ENCODE measurements at places on chromosomes 1 and 21.
A peak's percentile ranks its signal among the peaks of the same experiment; 100 is the strongest.

- no peak for DNase-seq
Measured at GRCh38 chr1:207333620-207334019, 12.1 kb downstream of the CD55 start.

DNA sequence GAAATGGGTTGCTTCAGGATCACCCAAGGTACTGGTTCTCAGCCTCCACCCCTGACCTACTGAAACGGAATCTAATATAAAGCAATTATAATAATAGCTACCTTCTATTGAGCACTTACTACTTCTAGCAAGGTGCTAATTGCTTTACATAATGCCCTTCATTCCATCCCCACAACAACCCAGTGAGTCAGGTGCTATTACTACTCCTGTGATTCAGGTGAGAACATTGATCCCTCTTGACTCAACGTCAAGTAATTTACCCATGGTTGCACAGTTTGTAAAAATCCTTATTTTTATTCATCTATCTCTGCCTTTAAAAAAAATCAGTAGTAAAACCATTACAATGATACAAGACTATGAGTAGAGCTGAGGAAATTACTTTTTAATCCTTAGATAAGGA, 85.2 kb downstream of the UCHL5 start:
- DNase-seq: no peak

- DNase-seq: no peak
Measured at GRCh38 chr1:191897134-191897533, 261.1 kb upstream of the RGS18 start.

- peak; percentile 79 for DNase-seq
Measured at GRCh38 chr1:94079080-94079940, 41.6 kb downstream of the ABCA4 start.

DNA sequence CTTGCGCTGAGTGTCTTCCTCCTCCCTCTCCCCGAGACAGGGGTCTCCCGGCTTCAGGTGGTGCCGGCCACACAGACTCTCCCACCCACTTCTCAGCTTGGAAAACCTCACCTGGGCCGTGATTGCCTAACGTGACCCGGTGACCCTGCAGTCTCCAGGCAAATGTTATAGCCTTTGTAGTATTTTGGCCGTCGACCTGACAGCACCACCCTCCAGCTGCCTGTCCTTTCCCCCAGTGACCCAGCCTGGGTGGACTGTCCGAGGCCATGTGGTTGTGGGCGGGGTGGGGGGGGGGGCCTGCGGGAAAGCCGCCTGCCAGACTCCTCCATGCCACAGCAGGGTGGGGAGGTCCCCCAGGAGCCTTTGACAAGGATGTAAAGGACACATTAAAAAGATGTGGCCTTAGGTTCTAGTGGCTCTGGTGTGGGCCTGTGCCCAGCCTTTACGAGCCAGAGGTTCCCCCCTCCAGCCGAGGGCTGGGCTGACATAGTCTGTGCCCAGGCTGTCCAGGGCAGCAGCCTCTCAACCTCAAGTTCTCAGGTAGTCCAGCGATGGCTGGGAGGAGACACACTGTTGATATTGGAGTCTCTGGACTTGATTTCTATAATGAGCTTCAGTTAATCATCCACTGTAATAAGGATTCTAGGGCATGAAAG, 8.1 kb downstream of the TOR3A start:
- DNase-seq: no peak

DNA sequence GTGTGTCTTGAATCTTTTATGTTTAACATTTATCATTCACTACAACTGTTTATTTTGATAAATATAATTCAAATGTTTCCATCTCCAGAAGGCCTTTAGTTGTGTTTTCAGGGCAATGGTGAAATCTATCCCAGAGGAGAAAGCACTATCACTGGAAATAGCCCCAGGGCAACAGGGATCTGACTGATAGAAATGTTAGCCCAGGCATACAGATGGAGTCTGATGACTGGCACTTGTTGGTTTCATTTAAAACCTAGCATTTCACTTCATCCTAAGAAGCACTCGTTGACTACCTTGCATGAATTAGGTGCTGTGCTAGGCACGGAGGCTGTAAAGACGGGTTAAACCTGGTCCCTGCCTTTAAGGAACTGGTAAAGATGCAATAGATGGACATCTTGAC, 103.1 kb downstream of the C1orf21 start:
- no peak for DNase-seq

GRCh38 chr1:198865319-198865718, 226.5 kb downstream of the PTPRC start:
- no peak for DNase-seq

GRCh38 chr21:34884346-34884929, 164.7 kb downstream of the RUNX1 start:
- no peak for DNase-seq

- no peak for DNase-seq
Measured at GRCh38 chr1:15308621-15309027, 61.6 kb downstream of the FHAD1 start.

DNA sequence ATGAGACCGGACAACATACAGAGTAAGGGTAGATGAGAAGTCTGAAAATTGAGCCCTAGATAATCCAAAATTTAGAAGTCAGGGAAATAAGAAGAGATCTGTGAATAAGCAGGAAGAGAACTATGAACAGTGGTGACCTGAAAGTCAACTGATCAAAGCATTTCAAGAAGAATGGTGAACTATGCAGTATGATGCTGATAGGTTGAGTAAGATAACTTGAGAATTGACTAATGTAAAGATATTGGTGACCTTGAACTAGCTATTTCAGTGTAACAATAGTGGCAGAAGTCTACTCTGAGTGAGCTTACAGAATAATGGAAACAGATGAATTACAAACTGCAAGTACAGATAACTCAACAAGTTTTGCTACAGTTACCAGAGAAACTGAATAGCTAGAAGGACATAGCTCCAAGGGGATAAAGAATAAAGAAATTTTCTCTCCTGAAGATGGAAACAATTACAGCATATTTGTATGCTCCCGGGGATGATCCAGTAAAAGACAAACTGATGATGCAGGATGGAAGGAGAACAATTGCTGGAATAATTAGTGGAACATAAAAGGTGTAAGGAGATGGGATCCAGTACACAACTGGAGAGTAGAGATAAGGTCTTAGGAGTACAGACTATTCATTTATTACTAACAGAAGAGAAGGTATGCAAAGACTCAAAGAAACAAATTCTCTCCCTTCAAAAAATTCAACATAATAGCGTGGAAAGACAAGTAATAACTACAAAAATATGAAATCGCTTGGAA, 10.9 kb downstream of the NRDC start:
- DNase-seq: peak; percentile 65

GRCh38 chr1:12124693-12125421, 41.9 kb upstream of the TNFRSF1B start:
- peak; percentile 46 for DNase-seq

GRCh38 chr21:41071258-41072171, 96.4 kb upstream of the BACE2 start:
- no peak for DNase-seq

GRCh38 chr1:62452951-62453350, 16.1 kb downstream of the USP1 start:
- DNase-seq: no peak

DNA sequence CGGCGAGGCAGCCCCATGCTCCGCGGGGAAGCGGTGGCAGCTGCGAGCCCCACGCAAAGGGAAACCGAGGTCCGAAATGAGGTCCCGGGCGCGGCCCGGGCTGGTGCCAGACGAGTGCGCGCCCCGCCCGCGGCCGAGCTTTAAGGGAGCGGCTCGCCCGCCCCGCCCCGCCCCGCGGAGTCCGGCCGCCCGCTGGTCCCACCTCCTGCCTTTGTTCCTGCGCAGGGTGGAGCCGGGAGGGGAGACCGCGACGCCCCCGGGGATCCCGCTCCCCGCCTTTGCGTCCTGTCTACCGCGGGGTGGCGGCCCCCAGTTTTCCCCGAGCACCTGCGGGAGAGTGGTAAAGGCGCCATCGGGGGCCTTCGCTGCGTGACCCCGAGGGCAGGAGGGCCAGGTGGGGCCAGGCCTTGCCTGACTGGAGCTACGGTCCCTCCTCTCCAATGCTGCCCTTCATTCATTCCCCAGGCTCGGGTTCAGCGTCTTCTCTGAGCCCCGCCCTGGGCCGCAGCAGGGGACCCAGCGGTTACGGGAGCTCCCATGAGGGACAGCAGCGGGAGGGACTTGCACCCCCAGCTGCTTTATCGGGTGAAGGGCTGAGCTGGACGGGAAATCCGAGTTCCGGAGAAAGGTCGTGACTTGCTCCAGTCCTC, at the start of gene HES2:
TSS of gene HES2 (minus strand) at position 116 of the 650 bp plus-strand sequence. CDS start at position 17, 99 bp downstream.
- DNase-seq: no peak

DNA sequence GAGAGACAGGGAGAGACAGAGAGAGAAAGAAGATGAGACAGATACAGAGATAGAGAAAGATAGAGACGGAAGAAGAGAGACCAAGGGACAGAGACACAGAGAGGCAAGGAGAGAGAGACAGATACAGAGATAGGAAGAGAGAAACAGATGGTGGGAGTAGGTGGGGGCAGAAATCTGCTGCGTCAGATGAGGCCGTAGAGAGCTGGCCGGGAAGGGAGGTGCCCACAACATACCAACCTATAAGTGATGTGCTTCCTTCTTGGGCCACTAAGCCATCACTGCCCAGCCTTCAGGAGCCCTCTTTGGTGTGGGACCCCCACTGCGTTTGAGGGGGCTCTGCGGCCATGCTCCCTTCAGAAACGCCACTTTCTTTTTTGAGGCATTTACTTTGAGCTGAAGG, 307.6 kb upstream of the VAMP3 start:
- DNase-seq: no peak

GRCh38 chr21:14889080-14889810, 175.6 kb downstream of the NRIP1 start:
- DNase-seq: peak; percentile 92

DNA sequence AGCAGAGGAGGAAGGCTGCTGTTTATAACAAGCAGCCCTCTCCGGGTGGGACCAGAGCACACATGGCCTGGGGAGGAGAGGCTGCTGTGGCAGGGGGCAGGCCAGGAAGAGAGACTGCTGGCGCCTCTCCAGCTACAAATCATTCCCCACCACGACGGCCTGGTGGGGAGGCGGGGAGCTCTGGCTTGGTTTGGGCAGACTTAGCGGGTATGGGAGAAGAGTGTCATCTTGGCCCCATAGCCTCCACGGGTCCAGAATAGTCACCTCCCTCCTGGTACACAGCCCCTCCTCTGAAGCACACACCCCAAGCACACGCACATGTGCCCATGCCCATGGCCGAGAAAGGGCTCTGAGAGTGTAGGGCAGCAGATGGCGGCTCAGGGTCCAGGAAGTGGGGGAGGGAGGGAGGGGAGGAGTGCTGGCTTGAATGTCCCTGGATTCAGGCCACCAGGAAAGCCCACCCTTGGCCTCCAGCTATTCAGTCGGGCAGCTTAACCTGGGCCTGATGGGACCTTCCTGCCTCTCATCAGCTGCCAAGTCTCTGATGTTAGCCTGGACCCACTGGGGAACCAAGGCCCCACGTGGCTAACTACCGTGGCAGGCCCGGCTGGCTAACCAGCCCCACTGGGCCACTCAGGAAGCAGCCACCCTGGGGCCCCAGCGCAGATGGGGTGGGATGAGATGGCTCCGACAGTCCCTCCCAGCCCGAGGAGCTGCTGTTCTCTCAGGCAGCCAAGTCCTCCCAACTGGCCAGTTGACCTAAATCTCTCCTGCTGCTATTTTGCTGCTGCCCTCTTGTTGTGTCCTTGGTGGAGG, 10.9 kb downstream of the LRP8 start:
- DNase-seq: no peak

DNA sequence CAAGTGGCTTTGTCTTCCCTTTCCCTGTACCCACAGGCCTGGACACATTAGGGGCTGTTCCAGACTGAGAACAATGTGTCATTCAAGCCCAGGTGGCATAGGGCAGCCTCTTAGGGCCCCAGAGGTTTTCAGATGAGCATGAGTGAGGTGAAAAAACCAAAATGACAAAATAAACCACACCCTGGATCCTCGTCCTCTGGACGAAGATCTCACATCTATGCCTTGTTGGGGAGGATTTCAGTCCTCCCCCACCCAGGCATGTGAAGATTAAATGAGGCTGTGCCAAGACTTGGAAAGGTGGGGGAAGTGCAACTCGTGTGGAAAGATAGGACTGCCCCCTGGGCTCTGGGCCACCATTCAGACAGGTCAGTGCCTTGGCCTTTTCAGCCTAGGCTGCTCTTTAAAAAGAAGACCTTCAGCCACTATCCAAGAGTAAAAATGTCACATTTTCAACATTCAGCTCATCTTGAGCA, 32.8 kb upstream of the IL19 start:
- no peak for DNase-seq

GRCh38 chr1:3775490-3776230, 3.1 kb downstream of the SMIM1 start:
- peak; percentile 94 for DNase-seq

DNA sequence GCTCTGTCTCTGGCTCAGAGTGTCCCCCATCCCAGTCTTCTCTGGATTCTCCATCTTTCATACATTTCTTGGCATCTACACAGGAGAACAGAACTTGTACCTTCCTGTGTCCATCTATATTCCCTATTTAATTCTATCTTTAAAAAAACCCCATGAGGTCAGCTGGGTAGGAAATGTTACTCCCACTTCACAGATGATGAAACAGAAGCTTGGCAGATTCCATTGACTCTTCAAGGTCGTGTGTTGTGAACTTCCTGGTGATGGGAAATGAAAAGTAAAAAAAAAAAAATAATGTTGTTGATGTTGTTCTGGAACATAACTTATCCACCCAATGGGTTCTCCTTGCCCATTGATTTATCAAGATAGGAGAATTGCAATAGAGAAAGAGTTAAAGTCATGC, 8.9 kb downstream of the CHI3L2 start:
- peak; percentile 27 for DNase-seq

DNA sequence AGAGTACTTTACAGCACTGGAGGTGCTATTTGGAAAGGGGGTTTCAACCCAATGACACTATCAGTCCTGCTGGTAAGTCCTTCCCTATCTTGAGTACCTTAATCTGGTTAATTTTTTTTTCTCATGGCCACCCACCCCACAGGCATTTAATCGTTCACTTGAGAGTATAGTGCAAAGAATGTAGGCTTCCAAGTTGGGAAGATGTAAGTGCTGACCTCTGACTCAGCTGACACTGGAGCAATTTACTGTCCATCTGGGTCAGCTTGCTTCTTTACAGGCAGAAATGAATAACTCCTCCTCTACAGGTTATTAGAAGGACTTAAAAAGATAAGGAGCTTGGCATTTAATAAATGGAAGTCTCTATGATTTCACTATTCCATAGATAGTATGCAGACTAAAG, 89.6 kb downstream of the AK5 start:
- no peak for DNase-seq
